ENCODE measurements at places on chromosomes 7 and 10. TPM values are rescaled to one million over a fixed set of nuclear protein-coding genes. Genes with fewer than 3 reads are reported as not detected.

Gene PHYHIPL
- 0.36 TPM for total RNA-seq

Gene HOXA5
- total RNA-seq, result 5.8 TPM

Gene ZNF800
- total RNA-seq, result 10.2 TPM

Gene AGR2
- total RNA-seq, result 100 TPM

Gene GARIN1A
- 0.34 TPM for total RNA-seq

Gene NFE2L3
- 9.5 TPM for total RNA-seq

Gene LRRC18
- total RNA-seq, result not detected

Gene HABP2
- 0.10 TPM for total RNA-seq

Gene KLLN
- total RNA-seq, result 0.64 TPM
